NCI-H2081 treated with DMSO at 0.1 percent for 48 hours (cell line): ENCODE measurements at places on chromosomes 16 and 17.

- no peak for DNase-seq
These were observed at the start of gene CMTM4 for GRCh38 chr16:66696669-66697630. Gene CMTM4, minus strand, starts transcription at chr16:66696743. Its CDS starts 218 bp downstream, at chr16:66696525.

DNA sequence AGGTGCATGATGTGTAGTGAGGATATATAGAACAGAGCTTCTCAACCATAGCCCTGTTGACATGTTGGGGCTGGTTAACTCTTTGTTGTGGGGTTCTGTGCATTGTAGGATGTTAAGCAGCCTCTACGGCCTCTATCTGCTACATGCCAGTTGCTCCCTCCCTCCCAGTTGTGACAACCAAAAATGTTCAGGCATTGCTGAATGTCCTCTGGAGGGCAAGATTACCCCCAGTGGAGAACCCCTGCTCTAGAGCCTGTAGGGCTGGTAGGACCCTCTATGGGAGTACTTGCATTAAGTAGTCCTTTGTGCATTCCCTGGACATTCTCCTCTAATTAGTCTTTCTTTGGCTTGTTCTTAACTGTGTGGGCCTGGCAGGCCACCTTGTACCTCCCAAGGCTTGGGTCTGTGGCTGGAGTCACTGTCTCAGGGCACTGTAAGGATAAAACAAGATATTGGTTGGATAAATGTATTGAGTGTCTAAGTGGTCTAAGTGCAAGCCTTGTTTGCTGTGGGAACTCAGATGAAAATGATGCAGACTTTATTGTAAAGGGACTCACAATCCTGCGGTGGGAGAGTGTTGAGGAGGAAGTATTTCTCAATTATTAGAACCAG lies 19.8 kb upstream of the MYO1D start:
- DNase-seq = no peak

DNA sequence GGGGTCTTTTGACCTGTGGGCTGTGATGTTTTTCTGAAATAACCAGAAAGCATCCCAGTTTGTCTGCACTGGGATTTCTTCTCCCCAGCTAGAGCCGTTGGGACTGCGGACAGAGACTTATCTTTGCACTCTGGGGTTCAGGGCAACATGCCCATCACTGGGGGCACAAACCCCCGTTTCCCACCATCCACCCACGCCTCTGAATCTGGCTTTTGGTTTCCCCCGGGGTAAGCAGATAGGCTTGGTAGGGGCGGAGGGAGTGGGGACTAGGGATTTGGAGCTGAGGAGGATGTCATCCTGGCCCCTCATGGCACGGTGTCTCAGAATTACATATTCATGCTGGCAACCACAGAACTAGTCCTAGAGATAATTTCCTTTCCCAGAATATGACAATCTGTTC lies 68.6 kb downstream of the CCDC182 start:
- no peak for DNase-seq

DNA sequence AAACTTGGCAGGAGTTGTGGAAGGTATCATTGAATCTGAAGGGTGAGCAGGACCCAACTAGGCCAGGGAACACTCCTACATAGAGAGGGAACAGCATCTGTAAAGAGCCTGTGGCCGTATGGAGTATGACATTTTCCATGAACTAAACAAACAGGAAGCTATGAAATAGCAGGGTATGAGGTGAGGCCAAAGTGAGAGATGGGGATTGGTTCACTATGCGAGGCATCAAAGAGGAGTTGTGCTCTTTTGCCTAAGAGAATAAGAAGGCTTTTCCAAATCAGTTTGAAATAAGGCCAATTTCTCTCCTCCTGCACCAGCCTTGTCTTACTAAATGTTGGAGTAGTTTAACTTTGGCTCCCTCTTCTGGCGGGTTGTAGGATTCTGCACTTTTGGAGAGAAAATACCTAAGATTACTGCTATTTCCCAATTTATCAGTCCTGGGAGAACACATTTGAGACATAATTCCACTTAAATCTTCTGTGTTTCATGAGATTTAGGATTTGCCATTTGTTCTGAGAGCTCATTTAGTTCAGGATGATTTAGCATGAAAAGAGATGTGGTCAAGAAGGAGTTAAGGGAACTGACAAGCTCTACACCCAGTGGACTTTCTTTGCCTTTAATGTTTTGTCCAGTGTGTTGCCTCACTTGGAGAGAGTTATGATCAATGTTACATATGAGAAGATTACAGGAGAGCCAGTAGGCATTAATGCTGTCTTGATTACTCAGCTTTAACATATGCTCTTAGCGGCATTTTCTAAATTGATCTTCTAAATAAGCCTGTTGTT lies 55.4 kb downstream of the TNRC6C start:
- peak; percentile 35 for DNase-seq
